ENCODE measurements at places on chromosomes 16 and 17. TPM values are rescaled to one million over a fixed set of nuclear protein-coding genes. Genes with fewer than 3 reads are reported as not detected.

Gene KRT32
- total RNA-seq, result not detected

Gene SEPHS2
- 24.1 TPM for total RNA-seq

Gene DHX38
- total RNA-seq, result 69.0 TPM

DNA sequence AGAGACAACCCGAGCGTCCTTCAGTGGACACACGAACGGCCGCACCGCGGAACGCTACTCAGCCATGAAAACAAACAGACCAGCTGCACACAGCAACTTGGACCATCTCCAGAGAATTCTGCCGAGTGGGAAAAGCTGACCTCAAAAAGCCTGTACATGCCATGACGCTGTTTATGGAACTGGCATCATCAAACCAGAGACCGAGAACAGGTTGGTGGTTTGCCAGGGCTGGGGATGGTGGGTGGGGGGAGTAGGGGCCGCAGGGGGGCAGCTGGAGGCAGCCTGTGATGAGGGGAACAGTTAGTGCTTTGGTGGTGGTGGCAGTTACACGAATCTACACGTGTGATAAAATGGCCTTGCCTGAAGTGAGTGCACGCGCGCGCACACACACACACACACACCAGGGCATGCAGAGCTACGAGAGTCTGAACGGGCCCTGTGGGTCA lies 169.8 kb downstream of the LAT start:
- DNase-seq, result peak; percentile 66
- H3K27ac ChIP-seq, result peak overlapping the region; percentile 57
- no peaks in the 10 kb centered on the region for H3K27me3 ChIP-seq
- H3K36me3 ChIP-seq, result no peaks in the 10 kb centered on the region
- H3K4me3 ChIP-seq, result no peak overlapping the region
- peaks cover 39% of the 10 kb centered on the region for H3K4me1 ChIP-seq

DNA sequence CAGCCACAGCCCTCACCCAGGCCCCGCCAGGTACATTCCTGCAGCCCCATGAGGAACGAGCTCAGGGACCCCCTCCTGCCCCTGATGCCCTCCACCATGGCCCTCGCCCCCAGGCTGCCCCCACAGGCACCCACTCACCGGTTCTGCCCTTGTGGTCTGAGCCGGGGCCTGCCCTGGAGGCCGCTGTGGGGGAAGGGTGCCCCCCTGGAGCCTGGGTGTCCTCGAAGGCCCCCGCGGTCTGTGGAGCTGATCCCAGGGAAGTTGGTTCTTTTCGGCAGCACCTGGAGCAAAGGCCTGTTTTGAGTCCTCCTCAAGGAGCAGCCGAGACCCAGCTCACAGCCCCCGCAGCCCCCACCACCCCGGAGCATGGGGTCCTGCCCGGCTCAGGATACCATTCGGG lies 2.4 kb downstream of the PABPN1L start:
- H3K4me1 ChIP-seq, result no peaks in the 10 kb centered on the region
- no peak overlapping the region for H3K4me3 ChIP-seq
- H3K36me3 ChIP-seq, result no peaks in the 10 kb centered on the region
- no peaks in the 10 kb centered on the region for H3K27me3 ChIP-seq
- H3K27ac ChIP-seq, result no peak overlapping the region

DNA sequence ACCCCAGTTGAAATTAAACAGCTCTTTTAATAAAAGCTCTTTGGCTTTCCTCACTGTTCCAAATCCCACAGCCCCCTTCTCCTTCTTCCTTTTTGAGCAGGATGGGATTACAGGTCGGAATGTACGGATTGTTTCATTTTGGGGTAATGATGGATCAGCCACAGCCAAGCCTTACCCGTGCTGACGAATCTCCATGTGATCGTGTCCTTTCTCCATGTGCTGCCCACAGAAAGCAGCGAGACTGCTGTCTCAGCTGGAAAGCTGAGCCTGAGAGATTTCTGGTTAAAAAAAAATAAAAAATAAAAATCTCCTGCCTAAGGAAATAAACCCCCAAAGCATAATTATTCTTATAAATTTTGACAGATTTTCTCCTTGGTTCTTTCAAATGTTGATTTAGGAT lies 276.6 kb downstream of the CPPED1 start:
- no peak overlapping the region for H3K27ac ChIP-seq
- H3K36me3 ChIP-seq, result no peaks in the 10 kb centered on the region
- DNase-seq, result no peak
- H3K27me3 ChIP-seq, result no peaks in the 10 kb centered on the region

DNA sequence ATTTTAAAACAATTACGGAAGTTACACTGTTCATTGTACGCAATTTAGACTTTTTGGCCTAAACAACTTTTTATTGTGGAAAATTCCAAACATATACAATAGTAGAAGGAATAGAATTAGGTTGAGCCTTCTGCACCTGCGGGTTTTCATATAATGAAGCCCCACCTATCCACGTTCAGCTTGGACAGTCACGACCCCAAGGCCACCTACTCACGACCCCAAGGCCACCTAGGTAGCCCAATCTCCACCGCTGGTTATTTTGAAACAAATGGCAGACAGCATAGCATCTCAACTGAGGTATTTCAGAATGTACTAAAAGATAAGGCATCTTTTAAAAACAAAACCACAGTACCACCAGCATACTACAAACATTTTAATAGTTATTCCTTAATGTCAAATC lies 631 bp downstream of the NLRC5 start:
- peaks cover 17% of the 10 kb centered on the region for H3K4me1 ChIP-seq
- DNase-seq, result no peak
- peak overlapping the region; percentile 65 for H3K4me3 ChIP-seq
- H3K36me3 ChIP-seq, result no peaks in the 10 kb centered on the region
- H3K27me3 ChIP-seq, result no peaks in the 10 kb centered on the region
- H3K27ac ChIP-seq, result peak overlapping the region; percentile 86

DNA sequence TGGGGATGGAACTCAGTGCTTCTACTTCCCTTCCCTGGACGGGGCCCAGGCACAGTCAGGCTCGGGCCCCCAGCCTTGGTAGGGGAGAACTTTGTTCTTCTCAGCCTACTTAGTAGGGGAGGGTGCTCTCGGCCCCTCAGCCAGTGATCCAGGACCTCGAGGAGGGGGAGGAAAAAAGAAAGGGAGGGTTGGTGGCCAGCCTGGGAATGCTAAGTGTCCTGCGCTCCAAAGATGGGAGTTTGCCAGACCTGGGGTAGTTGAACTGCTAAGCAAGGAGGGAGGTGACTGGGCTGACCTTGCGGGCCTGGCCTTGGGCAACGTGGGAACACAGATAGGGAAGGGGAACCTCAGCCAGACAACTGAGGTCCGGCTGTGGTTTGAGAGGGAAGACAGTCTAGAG lies 12.2 kb downstream of the ADGRG1 start:
- no peaks in the 10 kb centered on the region for H3K36me3 ChIP-seq
- H3K4me1 ChIP-seq, result no peaks in the 10 kb centered on the region
- no peaks in the 10 kb centered on the region for H3K27me3 ChIP-seq

DNA sequence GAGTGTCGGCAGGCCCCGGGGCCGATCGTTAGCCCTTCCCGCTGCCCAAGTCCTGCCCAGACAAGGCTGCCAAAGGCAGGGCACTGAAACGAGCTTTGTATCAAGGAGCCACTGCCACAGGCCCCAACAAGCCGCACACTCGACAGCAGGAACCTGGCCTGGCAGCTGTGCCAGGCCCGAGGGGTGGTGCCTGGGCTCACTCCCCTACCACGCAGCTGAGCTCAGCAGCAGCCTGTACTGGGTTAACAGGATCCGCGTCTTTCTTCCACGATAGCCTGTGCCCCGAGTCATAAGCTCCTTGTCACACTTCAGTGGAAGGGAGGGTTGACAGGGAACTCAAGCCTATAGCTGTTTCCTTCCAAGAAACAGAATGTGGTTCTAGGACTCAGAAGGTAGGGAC lies 87.9 kb downstream of the ABR start:
- H3K36me3 ChIP-seq, result no peaks in the 10 kb centered on the region
- no peak overlapping the region for H3K27ac ChIP-seq
- H3K4me1 ChIP-seq, result no peaks in the 10 kb centered on the region

Data from ovary (tissue), 10 donors.